CD4-positive, alpha-beta T cell treated with Interleukin-6 at 100 ng/mL for 8 hours (primary cell): ENCODE measurements at places on chromosomes 13 and 19.
A peak's percentile ranks its signal among the peaks of the same experiment; 100 is the strongest.

- no peak for DNase-seq
These were observed 529.8 kb upstream of the NBEA start for GRCh38 chr13:34412295-34412694.

GRCh38 chr13:44769686-44770085, 193.6 kb upstream of the TSC22D1 start:
- DNase-seq, result no peak

DNA sequence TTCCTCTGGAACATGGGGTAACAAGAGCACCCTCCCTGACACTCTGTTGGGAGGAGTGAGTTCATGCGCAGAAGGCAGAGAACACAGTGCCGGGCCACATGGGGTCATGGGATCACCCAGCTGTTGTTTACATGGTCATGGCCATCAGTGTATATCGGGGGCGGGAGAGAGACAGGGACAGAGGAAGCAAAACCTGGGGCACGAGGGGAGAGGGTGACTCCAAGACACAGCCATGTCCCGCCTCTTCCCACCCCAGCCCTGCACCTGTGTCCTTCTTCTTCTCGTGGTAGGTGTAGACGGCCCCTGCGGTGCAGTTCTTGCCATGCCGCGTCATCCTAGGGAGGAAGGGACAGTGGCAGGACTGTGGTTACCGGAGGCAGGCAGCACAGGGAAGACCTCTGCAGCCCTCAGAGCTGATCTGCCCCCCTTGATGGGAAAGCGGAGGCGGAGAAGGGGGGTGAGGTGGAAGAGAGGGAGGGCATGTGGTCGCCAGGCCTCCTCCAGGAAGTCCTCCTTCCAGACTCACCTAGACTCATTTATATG, 19.9 kb downstream of the NOSIP start:
- DNase-seq, result peak; percentile 60

DNA sequence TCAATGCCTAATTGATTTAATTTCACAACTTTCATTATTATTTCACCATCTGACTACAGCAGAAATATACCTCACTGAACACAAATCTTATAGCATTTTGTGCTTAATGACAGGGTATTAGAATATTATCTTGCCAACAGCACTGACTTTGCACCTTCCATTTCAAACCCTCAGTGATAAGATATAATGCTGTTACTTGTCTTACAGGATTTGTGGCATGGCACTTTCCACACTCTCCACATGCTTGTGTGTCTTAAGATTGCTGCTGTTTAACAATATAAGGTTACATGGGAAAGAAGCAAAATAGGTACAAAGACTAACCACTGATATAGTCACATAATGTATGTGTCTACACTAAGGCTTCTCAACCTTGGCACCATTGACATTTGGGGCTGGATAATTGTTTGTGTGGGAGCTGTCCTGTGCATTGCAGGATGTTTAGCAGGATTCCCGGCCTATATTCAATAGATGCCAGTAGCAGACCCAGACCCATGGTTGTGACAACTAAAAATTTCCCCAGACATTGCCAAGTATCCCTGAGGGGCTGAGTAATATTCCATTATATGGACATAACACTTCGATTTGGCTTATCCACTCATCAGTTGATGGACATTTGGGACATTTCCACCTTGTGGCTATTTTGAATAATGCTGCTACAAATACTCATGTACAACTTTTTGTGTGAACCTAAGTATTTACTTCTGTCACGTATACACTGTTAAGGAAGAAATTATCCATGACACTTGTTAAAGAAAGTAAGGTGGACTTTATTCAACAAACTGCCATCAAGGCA, 5.7 kb upstream of the DIAPH3 start:
- DNase-seq, result no peak

DNA sequence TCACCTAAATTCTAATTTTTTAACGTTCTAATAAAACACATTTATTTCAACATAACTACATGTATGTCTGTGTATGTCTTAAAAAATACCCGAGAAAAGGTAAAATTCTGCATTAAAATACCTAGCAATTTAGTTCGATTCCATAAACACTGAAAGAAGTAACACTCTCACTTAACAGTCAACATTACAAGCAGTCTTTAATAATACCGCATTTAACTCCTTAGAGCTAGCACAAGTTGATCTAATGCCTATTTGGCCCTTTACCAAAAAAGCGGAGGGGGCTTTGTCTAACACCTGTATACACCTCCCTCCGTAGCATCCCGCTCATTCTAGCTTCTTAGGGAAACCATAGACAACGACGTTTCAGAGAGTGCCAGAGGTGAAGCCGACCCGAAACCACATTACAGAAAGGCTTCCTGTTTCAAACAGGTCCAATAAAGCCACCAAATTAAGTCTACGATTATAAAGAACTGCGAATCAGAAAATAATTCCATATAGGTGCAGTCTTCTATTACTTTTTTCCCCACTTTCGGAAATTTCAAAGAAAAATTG, 1.2 kb downstream of the SPART start:
- peak; percentile 15 for DNase-seq

DNA sequence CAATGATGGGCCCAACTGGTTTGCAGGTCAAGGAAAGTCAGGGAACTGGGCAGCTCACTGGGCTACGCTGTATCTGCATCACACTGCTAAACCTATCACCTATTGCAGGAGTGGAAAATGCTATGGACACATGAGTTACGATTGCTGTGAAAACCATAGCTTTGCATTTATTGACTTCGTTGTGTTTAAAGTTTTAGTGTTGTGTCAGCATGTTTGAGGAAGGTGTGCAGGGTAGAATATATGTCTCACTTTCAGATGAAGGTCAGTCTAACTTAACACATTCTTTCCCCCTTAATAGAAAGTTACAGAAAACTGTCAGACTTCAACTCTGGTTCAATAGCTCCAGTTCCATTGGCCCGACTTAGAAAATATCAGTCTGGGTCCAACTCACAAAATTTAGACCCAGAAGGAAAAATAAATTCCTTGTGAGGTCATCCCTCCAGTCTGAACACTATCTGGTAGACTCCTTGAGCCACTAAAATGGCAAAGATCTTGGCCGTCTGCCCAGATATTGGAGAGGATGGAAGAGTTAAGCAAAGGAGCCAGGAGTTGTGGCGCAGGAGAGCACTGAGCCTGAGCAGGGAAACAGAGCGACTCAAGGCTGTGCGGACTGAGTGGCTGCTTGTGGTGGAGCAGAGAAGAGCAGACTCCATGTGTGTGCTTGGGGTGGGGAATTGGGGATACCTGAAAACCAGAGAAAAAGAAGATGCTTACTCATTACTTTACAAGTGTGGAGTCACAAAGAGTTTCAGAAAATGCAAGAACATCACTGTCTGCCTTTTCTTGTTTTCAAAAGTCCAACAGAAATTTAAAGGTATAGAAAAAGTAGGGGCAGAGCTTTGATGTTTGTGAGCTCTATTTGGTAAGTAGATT, 518.5 kb downstream of the FGF9 start:
- DNase-seq, result no peak

GRCh38 chr13:102693250-102693649, 1.6 kb downstream of the METTL21C start:
- DNase-seq, result no peak

GRCh38 chr13:33017323-33017929, 1.2 kb downstream of the KL start:
- DNase-seq, result peak; percentile 12

DNA sequence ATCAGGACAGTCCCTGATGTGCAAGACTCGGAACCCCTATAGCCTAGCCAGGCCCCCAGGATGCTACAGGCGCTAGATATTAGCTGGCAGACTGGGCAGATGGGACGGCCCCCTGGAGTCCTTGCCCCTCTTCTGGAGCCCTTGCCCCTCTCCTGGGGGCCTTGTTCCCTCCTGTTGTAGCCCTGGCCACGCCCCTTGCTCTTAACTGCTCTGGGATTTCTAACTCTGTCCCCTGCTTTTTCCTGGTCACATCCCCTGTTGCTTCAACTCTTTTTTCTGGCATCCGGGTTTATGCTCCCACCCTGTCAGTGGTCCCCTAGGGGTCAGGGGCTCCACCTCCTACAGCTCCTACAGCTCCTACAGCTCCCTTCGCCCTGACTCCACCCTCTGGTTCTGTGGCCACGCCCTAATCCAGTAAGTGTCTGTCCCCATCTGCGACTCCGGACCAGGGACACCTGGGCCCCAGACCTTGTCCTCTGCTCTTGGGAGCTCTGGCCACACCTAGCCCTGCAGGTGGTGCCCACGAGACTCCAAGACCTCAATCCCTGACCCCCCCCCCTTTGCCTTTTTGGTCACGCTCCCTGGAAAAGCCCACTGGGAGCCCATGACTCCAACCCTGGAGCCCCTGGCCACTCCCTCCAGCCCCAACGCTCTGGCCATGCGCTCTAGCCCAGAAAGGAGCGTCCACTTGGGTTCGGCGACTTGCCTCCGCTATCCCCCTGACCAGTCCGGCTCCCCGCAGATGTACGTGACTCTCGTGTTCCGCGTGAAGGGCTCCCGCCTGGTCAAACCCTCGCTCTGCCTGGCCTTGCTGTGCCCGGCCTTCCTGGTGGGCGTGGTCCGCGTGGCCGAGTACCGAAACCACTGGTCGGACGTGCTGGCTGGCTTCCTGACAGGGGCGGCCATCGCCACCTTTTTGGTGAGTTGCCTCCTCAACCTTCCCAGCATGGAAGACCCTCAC, 6.8 kb downstream of the PLPPR2 start:
- DNase-seq, result no peak

DNA sequence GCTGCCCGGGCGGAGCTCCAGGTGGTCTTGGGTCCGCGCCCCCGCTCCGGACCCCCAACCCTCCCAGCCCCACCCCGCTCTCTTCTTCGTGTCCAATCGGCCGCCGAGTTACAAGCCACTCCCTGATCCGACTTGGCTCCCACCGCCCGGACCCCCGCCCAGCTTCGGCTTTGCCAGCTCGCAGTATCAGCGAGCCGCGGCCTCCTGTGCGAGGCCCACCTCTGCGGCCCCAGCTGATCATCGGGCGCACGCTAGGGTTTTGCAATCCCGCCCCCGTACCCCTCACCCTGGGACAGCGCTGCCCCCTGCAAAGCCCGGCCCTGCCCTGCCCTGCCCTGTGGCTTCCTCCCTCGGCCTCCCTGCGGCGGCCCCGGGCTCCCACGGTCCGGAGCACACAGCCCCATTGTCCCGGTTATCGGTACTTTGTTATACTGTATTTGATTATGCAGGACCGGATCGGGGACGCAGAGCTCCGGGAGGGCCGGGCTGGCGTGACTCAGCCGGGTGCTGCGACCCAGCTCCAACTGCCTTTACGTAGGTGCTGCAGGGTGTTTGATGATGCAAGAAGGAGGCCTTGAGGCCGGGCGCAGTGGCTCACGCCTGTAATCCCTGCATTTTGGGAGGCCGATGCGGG, 598 bp upstream of the LPAR2 start:
- peak; percentile 31 for DNase-seq

GRCh38 chr19:35545855-35546381, 492 bp downstream of the TMEM147 start:
- DNase-seq, result peak; percentile 16
